CD4-positive, alpha-beta T cell (primary cell): ENCODE measurements at places on chromosomes 7 and 10.

DNA sequence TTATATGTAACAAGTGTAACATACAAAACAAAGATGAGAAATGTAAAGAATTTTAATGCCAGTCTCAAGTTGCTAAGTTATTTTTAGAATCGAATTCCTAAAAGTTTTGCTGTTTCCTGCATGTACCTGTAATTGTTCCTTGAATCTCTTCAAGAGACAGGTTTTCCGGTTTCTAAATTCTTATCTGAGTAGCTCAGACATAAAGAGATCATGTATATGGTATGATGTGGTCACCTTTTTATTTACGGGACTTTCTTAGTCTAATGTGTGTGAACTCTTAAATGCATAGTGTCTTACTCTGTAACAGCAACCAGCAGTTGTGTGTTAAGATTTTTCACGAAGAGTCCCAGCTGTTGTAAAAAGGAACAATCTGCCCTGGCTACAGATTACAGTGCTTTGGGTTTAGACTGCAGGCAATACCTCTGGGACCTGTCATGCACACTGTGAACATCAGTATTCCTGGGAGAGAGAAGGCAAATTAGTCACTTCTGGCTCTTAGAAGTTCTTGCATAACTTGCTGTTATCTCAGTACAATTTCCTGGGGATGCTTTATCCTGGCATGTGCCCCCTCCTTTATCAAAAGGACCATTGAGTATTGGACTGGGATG lies 263.4 kb downstream of the BICC1 start:
- no peak for DNase-seq

GRCh38 chr7:45921381-45921698 lies 268 bp upstream of the IGFBP3 start:
- DNase-seq = no peak

- DNase-seq = no peak
Observed at GRCh38 chr10:22310928-22311327, 5.3 kb upstream of the COMMD3 start.

- no peak for DNase-seq
Observed at GRCh38 chr7:33905389-33906032, at the start of gene BMPER. TSS of gene BMPER (plus strand) at chr7:33905539. CDS start at chr7:33905614, 75 bp downstream.

GRCh38 chr10:116160271-116160670 lies 112.7 kb downstream of the GFRA1 start:
- DNase-seq = no peak
